NCI-H2081 treated with DMSO at 0.1 percent for 48 hours (cell line): ENCODE measurements at places on chromosomes 16 and 17.
A peak's percentile ranks its signal among the peaks of the same experiment; 100 is the strongest.

GRCh38 chr16:55954906-55955305 is 79.7 kb upstream of the CES5A start:
- DNase-seq = no peak

- no peak for DNase-seq
Measured at GRCh38 chr17:47733674-47734410, 806 bp downstream of the TBX21 start.

DNA sequence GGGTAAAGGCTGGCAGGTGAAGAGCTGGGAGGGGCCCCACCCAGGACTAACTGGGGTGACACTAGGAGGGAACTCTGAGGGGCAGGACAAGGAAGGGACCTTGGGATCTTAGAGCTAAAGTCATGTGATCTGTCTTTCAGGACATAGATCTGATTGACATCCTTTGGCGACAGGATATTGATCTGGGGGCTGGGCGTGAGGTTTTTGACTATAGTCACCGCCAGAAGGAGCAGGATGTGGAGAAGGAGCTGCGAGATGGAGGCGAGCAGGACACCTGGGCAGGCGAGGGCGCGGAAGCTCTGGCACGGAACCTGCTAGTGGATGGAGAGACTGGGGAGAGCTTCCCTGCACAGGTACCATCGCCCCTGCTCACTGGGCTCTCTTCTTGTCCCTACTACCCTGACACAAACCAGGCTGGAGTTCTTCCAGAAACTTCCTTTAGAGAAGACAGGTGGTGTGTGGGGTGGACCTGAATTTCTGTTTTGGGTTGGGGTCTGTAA is 8.1 kb downstream of the NFE2L1 start:
- no peak for DNase-seq

GRCh38 chr16:76265434-76266045 is 11.7 kb upstream of the CNTNAP4 start:
- peak; percentile 0 for DNase-seq

GRCh38 chr17:47690121-47690520 is 3.8 kb upstream of the TBKBP1 start:
- DNase-seq = no peak

- DNase-seq = no peak
Measured at GRCh38 chr16:59113004-59113670, 379.0 kb upstream of the GOT2 start.

- DNase-seq = no peak
Measured at GRCh38 chr16:19210280-19210924, 42.4 kb downstream of the SYT17 start.

DNA sequence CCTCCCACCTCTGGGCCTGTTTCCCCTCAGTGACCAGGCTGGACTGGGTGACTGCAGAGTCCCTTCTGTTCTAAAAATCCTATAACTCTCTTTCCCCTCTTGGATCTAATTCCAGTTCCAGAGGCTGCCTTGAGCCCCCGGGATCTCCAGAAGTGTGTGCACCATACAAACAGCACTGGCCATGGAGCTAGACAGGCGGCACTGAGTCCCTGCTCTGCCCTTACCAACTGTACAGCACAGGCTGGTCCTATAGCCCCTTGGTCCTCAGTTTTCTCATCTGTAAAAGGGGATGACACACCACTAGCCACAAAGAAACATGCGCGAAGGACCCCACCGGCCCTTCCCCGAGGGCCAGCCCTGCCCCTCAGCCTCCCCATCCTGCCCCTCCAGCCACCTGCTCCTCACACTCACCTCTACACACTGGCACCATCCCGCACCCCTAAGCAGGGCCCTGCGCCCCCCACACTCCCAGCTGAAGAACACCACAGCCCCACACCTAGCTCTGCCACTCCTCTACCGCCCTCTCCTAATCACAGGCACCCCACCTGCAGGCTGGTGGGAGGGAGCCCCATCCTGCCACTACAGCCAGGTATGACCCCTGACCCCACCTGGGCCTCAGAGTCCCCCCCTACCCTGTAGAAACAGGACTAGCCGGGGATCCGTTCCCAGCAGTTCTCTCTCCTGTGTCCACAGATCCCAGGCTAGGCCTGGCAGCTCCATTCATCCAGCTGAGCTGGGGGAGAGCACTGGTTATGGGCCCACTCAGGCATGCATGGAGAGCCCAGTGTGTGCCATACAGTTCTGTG is 913 bp upstream of the KRT16 start:
- DNase-seq = no peak

- no peak for DNase-seq
Measured at GRCh38 chr17:78168903-78169793, 767 bp downstream of the SYNGR2 start.

DNA sequence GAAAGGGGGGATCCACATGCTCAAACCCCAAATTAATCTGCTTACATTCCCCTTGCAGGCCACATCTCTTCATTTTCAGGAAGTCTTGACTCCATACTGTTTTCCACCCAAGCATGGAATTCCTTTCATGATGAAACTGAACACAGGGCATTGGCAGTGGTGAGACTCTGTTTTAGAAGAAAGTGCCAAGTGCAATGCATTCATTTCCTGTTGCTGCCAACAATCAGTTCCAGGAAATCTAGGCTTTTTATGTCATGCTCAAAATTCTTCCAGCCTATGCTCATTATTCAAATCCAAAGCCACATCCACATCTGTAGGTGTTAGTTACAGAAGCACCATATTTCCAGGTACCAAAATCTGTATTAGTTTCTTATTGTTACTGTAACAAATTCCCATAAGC is 4.1 kb downstream of the CCL2 start:
- no peak for DNase-seq

- no peak for DNase-seq
Measured at GRCh38 chr17:42878123-42878880, 22.3 kb upstream of the G6PC1 start.

- DNase-seq = no peak
Measured at GRCh38 chr17:73068322-73069153, 23.9 kb downstream of the SLC39A11 start.

- no peak for DNase-seq
Measured at GRCh38 chr17:67227488-67227887, 17.5 kb downstream of the HELZ start.

DNA sequence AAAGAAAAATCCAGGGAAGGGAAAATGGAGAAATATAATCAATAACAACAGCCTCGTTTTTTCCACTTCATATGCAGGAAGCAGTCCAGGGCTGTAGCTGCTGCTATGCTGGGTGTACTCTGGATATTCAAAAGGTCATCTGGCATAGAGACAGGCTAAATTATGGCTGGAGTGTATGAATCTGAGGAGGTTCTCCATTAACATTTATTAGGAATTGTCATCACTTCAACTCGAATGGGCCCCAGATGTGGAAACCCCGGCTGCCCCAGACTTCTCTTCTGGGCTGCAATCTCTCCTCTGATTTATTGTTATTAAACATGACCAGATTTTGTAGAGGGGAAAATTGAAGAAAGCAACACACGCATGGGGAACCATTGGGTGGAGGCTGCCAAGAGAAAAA is 33.5 kb upstream of the SKAP1 start:
- no peak for DNase-seq

DNA sequence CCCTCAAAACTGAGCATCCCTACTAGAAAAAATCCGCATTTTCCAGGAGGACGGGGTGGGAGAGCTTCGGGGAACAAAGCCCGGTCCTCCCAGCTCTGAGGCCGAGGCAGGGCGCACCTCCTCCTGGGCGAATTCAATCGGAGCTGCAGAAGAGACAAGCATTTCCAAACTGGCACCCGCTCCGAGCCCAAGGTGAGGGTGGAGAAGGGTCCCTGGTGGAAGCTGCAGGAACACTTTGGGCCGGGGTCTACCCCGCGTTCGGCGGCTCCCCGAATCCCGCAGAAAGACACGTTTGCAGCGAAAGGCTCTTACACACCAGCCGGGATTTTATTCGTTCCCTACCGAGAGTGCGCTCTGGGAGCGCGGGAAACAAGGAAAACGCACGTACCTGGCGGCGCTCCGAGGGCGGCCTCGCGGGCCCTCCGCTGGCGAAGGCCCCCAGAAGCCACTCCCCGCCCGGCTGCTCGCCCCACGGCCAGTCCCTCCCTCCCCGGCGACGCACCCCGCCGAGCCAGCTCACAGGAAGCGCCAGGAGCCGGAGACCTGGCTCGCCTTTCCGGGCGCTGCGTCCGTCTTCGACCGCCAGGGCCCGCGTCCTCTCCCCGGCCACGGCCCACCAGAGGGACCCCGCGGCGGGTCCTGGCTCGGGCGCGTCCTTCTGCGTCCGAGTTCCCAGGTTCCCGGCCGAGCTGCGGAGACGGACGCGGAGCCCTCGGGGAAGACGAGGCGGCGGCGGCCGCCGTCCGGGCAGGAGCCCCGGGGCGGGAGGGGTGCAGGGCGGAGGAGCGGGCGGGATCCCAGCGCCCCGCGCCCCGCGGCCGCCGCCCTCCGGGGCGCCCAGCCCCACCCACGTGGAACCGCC is 49.8 kb upstream of the BAHCC1 start:
- peak; percentile 42 for DNase-seq

DNA sequence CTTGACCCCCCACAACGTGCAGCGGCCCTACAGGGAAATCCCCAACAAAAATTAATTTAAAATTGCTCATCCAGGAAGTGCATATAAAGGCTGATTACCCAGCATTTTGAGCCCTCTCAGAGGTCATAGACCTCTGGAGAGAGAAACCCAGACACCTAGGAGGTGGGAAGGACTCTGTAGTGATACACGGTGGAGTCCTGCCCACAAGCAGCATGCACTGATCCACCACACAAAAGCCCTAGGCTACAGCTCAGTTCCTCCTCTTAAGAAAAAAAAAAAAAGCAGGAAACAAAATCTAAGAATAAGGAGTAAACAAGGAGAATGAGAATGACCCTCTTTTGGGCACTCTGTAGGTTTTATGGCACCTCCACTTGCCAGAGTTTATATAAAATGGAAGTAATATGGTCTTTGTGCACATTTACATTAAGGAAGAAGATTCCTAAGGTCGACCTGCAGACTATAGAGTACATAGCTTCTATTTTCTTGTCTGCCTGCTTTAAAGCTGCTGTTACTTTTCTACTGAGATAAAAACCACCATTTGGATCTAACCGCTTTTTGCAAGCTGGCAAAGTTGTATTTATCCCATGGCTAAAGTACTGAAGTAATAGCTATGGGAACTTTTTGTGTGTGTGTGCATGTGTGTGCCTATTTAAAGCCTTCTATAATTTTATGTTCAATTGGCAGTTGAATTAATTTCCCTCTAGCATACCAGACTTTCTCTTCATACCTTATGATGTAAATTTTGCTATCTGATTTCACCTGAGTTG is 46.9 kb downstream of the ACSM1 start:
- DNase-seq = no peak

DNA sequence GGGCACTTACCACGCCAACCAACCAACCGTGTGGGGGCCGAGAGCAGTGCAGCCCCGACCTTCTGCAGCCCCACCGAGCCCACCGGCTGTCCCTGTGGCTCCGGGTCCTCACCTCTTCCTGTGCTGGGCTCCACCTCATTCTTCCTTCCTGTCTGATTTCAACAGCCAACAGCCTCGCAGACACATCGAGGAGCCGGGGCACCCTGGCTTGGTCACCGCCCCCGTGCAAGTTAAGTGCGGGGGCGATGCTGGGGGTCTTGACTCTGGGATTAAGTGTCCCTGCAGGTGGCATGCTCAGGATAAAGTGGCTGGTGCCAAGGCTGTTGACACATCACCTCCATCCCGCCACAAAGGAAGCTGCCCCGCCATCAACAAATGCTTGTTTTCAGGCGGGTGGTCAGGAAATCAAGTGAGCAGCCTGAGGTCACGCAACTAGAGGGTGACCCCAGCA is at the start of gene NLRC3:
Gene NLRC3 (minus strand): TSS at position 102 of the 451 bp plus-strand sequence. CDS start 12,367 bp downstream, outside the sequence.
- no peak for DNase-seq

- DNase-seq = no peak
Measured at GRCh38 chr17:69227541-69227940, 1.1 kb downstream of the ABCA10 start.

DNA sequence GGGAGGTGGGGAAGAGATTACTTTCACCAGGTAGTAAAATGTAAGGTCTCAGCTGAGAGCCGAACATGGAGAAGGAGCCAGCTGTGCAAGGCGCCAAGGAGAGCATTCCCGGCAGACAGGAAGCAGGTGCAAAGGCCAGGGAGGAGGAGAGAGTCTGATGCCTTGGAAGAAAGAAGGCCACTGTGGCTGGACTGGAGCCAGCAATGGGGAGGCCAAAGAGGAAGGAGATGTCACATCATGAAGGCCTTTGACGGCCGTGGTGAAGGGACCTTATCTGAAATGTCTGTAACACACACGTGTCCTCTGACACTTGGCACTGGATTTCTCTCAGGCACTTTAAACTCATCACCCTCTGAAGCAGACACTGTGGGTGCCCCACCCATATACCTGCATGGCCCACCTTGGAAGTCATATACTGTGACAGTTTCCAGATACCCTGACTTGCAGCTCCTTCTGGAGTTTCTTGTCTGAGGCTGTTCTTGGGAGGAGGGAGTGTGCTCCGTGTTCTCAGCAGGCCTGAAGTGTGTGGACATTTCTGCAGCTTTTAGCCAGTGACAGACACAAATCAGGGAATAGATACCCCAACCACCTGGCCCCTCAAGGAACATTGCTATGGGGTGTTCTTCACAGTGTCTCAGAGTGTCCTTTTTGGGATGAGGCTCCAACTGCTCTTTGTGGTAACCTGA is 1.9 kb upstream of the SLC5A2 start:
- no peak for DNase-seq

DNA sequence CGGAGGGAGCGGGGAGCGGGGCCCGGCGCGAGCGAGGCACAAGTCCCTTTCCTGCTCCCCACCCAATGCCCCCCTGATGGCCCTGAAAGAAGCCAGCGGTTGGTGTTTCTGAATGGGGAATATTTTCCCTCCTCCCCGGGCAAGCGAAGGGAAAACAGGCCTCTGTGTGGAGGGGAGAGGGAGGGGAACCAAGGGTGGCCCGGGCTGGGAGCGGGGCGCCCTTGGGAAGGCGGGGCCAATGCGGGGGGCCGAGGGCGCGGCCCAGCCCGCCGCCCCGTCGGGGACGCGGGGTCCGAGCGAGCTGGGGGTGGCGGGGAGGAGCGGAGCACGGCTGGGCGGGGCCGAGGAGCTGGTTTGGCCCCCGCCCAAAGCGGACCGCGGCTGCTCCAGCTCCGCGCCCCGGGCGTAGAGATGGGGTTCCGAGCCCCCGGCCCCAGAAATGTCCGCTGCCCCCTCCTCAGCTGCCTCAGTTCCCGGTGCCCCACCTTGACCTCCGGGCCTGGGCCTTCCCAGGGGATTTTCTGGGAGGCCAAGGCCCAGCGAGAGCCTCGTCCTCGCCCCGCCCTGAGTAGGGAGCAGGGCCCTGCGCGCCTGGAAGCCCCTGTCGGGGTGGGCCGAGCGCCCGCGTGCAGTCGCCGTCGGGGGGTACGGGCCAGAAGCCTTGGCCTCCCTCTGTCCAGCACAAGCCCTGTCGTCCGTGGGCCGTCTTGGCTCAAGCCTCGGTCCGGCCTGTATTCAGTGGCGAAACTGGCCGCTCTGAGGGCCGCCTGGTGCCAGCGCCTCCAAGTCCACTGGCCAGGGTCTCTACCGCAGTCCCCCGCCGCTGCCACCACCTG is 3.9 kb upstream of the HEXIM1 start:
- no peak for DNase-seq

DNA sequence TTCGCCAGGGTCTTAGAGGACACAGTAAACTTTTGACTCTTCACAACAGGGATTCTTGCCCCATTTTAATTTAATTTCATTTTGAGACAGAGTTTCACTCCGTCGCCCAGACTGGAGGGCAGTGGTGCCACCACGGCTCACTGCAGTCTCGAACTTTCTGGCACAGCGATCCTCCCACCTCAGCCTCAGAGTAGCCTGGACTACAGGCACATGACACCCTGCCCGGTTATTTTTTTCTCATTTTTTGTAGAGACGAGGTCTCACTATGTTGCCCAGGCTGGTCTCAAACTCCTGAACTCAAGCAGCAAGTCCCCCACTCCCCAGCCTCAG is 329 bp upstream of the NLE1 start:
- no peak for DNase-seq

GRCh38 chr16:69921127-69921526 is 30.0 kb upstream of the CLEC18A start:
- no peak for DNase-seq
